GM12878 (cell line): ENCODE measurements at places on chromosomes 1 and 21. TPM values are rescaled to one million over a fixed set of nuclear protein-coding genes. Genes with fewer than 3 reads are reported as not detected.

GRCh38 chr1:23964790-23965740 is 5.4 kb downstream of the PNRC2 start:
- DNase-seq, result no peak

The SELENBP1 gene
- total RNA-seq, result 0.41 and 0.45 TPM in 2 replicates

DNA sequence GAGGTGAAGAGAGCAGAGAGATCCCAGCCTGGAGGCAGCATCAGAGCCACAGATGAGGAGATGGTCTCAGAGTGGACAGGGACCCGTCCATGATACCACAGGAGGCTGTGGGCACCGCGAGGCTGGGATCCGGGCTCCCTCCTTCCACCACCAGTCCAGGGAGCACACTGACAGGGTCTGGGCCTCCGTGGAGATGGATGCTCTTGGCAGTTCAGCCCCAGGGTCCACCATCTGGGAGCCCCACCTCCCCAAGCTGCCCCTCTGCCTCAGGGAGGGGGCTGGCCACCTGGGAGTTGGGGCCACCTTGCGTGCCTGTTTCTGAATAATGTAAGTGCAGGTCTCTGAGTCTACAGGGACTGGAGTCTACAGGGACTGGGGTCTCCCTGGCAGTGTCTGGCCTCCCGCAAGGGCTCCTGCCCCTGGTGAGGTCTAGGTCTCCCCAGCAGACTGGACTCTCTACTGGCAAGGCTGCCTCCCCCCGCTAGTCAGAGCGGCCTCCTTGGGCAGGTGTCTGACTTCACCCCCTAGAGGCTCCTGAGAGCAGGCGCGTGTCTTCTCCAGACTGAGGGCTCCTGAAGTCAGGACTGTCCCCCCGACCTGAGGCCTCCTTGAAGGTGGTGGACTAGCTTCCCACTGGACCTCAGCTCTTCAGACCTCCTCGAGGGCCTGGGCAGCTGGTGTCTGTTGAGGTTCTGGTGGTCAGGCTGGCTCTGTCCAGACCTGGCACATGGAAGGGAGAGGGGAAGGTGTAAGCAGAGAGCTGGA is 218.5 kb downstream of the PTPRU start:
- DNase-seq, result no peak

DNA sequence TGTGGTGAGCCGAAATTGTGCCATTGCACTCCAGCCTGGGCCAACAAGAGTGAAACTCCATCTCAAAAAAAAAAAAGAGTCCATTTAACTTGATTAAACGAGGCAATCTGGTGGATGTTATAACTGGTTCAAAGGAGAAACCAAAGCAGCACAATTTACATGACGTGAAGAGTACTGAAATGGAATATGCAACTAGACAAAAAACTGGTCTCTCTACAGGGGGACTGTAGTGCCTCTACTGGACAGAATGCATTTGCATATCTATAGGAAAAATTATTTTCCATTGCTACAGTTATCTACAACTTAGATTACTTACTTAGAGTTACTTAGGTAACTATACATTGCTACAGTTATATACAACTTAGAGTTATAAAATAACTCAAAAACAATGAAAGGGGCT is 2.7 kb upstream of the CAPN2 start:
- DNase-seq, result no peak

DNA sequence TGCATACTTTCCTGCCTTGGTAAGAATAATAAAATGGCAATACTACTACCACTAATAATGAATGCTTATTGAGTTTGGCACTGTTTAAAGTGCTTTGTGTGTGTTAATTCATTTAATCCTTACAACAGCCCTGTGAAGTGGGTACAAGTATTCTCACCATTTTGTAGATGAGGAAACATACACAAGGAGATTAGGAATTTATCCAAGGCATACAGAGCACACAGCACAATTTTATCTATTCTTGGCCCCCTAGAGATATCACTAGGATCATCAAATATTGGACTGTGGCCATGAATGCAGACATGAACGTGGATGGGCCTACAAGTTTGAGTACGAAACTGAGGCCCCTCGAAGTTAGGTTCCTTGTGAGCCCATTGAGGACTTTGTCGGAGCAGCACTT is 39.5 kb downstream of the TENT5C start:
- DNase-seq, result no peak

The NUP210L gene
- total RNA-seq, result not detected in 2 replicates

DNA sequence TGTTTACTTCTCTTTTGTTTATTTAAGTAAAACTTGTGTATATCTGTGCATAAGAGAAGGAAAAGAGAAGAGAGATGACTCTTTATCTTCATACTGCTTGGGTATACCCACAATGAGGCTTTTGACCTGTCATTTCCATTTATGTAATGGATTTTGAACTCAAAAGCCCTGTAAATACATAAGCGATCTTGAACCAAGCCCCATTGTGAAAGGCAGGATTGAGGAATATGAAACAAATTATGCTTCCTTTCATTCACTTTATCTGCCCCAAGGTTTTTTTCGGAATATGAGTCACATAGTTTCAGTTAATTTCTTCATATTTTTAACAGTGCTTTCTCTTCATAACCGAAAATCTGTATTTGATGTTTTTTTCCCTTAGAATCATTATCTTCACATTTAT is 21.4 kb downstream of the CNST start:
- no peak for DNase-seq

DNA sequence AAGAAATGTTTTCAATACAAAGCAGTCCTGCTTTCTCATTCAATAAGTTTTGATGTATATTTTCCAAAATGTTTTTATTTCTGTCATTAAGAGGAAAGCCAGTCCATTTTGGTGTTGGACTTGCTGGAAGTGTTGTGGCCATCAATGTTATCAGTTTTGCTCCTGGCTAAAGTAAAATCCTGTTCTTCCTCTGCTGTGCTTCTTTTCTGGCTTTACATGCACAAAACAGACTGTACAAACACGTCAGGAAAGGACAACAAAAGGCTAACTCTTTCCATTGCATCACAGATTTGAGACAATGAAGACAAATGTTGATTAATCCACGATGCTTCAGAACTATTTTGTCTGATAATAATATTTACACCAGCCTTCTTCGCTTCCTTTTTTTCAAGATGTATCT is 735.4 kb downstream of the LTN1 start:
- DNase-seq, result no peak

DNA sequence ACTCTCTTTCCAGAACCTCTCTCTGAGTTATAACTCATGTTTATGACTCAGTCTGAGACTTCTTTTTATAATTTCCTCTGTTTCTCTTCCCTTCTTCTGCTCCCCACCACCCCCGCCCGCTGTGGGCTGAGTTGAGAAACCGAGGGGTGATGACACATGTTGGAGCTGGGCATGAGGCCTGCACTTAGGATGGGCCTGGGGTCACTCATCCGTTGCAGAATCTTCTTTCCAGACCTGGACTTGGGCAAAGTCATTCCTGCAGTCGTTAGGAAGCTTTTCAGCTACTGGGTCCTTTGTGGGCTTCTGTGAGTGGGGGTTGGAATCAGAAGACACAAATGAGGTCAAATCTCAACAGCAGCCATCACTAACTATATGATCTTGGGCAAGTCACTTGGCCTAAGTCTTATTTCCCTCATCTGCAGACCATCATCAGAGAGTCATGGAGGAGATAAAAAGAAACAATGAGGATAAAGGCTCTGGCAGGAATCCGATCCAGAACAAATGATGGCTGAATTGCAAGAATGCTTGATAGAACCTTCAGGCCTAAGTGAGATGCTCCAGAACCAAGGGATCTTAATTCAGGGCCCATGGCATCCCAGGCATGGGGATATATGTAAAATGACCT is 53.4 kb downstream of the RPS6KA1 start:
- DNase-seq, result peak; percentile 56

The ALG14 gene
- total RNA-seq, result 4.8 and 8.4 TPM in 2 replicates

The S100A8 gene
- not detected in 2 replicates for total RNA-seq

DNA sequence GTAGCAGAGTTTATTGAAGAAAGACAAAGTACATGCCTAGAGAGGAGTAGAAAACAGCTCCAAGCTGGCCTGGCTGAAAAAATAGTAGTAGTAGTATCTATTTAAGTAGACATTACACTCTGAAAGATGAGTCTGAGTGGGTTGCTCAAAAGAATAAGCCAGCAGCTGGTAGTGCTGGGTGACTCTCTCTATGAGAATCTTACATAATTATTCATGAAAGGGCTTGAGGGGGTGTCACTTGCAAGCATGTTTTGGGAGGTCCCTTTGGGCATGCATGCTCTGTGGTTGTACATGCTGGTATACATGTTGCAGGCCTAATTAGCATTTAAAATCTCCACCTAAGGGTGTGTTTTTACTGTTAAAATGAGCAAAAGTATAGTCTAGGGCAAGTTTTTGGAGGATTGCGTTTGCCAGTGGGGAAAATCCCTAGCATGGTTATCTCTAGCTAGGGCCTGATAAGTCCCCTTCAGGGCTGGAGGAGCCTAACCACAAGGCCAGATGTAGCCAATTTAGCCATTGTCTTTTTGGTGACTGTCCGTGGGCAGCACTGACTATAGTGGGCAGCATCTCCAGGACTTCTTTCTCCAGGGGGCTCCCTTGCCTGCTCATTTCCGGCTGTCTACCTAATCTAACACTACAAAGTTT is 11.0 kb upstream of the FCGR2A start:
- no peak for DNase-seq

DNA sequence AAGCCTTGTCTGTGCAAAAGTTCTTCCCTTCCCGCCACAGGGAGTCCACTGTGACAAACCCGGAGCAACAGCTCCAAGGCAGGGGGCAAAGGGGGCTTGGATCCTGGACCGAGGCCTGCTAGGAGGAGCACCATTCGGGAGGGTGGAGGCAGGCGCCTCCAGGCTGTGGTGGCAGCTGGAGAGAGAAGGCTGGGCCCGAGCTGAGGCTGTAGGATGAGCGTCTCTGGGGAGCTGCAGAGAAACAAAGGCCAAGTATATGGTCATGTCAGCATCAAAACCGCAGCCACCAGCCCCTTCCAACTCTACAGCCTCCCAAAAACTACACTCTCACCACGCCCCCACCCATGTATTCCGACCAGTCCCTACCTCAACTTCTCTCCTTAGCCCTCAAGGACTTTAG is 579 bp downstream of the SH3BP5L start:
- DNase-seq, result no peak

DNA sequence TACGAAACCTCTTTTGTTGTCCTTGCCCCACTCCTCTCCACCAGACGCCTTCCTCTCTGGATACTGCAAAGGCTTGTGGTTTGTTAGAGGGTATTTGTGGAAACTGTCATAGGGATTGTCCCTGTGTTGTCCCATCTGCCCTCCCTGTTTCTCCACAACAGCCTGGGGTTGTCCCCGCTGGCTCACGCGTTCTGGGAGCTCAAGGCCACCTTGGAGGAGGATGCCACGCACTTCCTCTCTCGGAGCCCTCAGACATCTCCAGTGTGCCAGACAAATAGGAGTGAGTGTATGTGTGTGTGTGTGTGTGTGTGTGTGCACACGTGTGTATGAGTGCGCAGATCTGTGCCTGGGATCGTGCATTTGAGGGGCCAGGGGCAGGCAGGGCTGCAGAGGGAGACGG is 37.6 kb upstream of the IL19 start:
- no peak for DNase-seq

The UBL4B gene
- total RNA-seq, result 0.15 TPM in 1 of 2 replicates, not detected in the other

The CLCNKA gene
- 0.08 TPM in 1 of 2 replicates, not detected in the other for total RNA-seq

The OR2W3 gene
- total RNA-seq, result not detected in 2 replicates

DNA sequence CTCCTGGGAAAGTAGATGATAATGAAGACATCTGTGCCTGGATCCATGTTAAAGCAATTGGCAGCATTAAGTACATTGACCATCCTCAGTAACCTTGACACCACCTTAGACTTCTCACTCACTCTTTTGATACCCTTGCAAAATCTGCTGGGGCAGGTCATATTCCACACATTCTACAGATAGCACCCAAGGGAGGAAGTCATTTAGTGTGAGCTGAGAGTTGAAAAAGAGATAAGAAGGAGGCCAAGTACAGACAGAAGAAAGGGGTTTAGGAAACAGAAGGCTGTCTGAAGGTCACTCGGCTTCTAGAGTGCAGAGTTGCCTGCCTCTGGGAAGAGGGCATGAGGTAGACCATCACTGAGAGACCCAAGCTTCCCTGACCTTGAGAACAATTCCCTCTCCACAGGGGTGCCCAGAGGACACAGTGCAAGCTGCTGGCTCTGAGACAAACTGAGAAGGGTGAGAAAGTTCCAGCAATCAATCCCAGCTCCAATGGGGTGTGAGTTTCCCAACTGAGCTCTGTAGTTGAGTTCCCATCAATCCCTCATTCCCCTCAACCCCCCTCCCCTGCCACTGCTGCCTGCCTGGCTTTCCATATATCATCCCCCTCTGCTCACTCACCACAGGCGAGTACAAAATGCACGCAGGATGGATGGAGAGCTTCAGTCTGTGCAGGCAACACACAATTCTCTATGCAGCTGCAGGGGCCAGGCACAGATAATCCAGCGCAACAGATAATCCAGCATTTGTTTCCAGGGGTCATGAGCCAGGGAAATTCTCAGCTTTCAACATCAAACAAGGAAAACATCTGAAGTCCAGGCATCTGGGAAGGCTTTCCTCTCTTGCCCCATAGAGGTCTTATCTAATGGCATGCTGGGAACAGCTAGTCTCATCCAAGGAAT is 7.4 kb upstream of the MOB3C start:
- no peak for DNase-seq

DNA sequence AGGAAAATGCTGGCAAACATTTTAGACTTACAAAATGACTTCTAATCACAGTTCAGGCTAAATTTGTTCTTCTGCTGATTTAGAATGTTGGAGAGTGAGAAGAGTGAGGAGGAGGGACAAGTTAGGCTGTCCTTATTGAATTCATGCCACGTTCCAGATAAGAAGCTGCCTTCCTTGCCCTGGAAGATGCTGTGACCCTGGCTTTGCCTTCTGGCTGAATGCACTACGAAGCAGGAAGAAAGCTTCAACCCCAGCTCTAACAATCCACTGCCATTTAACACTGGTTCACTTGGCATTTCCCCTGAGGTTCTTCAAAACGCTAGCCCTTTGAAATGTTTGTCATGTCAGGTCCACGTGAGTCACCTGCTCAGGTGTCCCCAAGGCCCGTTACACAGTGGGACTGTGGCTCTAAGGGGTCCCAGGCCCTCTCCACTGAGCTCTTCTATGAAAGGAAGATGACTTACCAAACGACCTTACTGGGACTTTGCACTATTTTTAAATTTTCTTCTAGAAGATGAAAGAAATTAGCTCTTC is 30.0 kb upstream of the LRRC8C start:
- DNase-seq, result no peak

DNA sequence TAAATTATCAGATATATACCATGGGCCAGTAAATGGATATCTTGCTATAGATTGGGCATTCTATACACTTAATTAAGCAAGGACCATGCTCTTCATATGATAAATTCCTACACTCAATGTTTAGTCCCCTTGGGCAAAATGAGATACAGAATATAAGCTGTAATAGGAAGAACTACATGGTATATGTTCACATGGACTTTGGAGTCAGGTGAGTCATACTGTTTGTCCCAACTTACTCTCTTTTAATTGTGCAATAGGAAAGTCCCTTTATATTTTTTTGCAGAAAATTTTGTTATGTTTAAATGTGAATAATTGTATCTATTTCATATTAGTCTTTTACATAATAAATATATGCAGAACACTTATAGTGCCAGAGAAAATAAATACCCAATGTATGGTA is 820.2 kb upstream of the ADAMTS5 start:
- DNase-seq, result no peak

The DHRS3 gene
- total RNA-seq, result 1.4 and 1.8 TPM in 2 replicates

- no peak for DNase-seq
Observed at GRCh38 chr1:98104289-98104688, 183.5 kb upstream of the DPYD start.

GRCh38 chr21:32886339-32886738 is 114.8 kb upstream of the PAXBP1 start:
- DNase-seq, result no peak
